ENCODE measurements at places on chromosomes 3 and 15. TPM values are rescaled to one million over a fixed set of nuclear protein-coding genes. Genes with fewer than 3 reads are reported as not detected.

NME9 gene
- not detected for total RNA-seq

DNAH1 gene
- total RNA-seq = 3.1 TPM

ZSCAN2 gene
- total RNA-seq = 17.5 TPM

BNIP2 gene
- total RNA-seq = 141 TPM

GPR149 gene
- total RNA-seq = not detected

CD86 gene
- not detected for total RNA-seq

GRAMD1C gene
- 1.1 TPM for total RNA-seq

FEZF2 gene
- not detected for total RNA-seq

CHDH gene
- 0.55 TPM for total RNA-seq

KIF23 gene
- 103 TPM for total RNA-seq
